Foreskin melanocyte (primary cell): ENCODE measurements at places on chromosomes 16 and 17.

DNA sequence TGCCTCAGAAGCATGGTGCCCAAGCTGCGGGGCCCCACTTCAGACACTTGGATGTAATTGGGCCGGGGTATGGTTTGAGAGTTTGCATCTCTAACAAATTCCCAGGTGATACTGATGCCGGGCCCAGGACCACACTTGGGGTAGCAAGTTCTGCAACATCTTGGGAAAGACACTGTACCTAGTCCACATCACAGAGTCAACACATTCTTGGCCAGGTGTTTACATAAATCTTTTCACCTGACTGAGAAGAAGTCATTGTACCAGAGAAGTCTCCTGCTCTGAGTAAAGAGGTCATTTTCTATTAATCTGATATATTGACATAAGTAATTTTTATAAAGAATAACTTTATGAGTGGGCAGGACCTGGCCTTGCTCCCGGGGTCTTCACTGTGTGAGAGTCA lies 27.5 kb downstream of the GPT2 start:
- DNase-seq = no peak

GRCh38 chr16:88276591-88276990 lies 106.2 kb upstream of the ZNF469 start:
- DNase-seq = no peak

DNA sequence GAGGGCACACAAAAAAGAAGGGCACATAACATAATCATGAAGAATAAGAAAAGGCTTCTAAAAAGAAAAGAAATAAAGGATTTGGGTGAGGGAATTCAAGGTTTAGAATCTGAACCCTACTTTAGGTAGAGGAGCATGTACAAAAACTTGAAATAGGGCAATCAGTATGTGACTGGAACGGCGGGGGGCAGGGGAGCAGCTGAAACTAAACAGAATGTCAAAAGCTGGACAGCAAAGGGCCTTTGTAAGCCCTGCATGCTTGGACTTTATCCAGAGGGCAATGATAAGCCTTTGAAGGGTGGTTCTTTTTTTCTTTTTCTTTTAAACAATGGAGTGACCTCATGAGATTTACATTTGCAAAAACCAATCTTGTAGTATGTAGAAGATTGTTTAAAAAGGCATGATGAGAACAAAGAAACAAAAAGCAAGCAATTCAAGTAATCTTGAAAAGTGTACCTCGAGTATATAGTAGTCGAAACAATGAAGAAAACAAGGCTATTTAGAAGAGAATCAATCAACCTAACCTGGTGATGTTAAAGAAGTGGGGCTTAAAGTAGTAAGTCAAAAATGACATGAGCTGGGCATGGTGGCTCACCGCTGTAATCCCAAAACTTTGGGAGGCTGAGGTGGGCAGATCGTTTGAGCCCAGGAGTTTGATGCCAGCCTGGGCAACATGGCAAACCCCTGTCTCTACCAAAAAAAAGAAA lies 46.7 kb upstream of the ANKFY1 start:
- no peak for DNase-seq

DNA sequence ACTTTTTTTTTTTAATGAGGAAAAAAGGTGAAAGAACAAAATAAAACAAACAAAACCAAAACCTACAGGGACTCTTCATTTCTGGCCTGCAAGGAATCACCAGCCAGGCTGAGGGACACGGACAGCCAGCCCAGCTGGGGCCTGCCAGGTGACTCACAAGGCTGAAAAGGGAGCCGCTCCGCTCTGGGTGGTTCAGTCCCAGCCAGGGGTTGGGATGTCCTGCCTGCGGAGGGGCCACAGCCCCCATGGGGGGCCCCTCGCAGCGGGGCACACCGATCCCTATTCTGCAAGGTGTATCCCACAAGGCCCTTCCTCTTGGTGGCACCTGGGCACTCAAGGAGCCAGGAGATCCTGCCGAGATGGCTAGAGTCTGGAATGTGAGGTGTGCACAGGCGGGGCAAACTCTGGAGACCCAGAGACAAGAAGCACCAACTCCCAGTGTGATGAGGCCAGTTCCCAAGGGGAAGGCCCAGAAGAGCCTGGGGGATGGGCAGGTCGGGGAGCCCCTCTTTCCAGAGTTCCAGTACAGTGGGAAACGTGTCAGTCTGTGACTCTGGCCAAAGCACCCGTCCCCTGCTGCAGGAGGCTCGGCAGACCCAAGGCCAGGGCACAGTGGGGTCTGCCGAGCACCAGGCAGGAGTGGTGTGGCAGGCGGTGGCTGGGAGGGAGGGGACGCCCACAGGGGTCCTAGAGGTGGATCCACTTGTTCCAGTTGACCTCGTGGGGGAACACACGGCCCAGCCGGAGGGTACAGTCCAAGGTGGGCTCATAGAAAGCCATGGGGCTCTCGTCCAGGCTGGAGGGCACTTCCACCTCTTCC lies 58.9 kb downstream of the IL21R start:
- DNase-seq = no peak

DNA sequence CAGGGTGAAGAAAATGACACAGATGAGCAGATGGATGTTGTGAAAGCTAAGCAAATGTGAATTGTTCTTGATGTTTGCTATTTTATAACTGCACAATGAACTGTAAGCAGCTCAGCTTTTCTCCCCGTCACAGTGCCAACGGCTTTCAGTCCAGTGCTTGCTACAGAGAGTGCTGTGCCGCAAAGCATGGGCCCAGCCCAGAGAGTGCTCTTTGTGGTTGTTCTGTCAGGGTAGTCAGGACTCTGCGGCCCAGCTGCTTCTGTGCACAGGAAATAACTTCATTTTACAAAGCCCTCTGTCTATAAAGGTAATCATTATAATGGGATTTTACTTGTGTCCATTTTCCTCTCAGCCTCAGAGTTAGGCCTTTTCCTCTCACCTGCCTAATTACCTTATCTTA lies 39.1 kb downstream of the CDRT15 start:
- DNase-seq = no peak

DNA sequence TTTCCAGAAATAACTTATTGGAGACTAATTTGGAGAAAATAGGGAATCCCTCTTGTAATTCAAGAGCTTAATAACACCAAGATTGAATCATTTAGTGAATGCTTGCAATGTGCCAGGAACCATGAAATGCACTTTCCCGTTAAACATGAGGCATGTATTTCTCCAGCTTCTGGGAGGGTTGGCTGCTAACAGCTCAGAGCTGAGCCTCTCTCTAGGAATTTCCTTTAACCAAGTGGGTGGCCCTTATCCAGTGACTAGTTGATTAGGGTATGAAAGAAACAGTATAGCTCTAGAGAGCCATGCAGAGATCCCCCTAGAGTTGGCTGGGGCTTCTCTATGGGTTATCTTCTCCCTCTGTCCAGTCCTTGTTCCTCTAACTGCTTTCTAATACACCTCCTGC lies 356.4 kb upstream of the GOT2 start:
- no peak for DNase-seq

DNA sequence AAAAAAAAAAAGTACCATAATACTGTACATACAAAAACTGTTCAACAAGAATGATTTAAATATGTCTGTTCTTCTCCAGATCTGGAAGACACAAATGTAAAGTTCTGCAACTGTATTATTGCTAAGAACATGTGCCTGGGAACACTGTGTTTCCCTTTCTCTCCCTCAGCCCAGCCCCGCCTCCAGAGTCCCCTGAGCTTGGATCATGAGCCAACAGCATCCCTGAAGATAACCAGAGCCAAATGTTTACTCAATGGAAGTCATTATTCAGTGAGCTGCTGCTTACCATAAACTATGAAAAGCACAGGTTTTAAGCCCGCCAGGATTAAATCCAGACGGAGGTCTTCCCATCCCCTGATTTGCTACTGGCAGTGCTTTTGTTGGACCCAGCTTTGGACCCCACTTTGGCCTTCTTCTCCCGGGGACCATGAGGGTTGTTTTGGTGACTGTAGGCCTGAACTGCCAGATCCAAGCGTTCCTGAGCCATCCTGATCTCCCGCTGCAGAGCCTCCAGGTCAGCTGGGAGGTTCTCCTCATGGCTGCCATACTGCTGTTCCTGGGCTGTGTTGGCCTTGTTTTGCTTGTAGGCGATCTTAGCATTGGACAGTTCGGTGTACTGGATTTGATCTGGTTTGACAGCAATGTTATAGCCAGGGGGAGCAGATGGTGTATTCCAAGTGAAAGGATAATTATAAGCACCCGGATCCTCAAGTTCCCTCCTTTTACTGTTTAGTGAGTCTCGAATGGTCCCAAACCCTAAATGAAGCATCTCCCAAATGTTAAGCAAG lies 25.6 kb downstream of the GJC1 start:
- peak; percentile 53 for DNase-seq

- DNase-seq = no peak
These were observed 46.6 kb downstream of the MYH10 start for GRCh38 chr17:8583954-8584353.

GRCh38 chr17:78253946-78254672 lies 22.7 kb downstream of the TMEM235 start:
- peak; percentile 59 for DNase-seq

DNA sequence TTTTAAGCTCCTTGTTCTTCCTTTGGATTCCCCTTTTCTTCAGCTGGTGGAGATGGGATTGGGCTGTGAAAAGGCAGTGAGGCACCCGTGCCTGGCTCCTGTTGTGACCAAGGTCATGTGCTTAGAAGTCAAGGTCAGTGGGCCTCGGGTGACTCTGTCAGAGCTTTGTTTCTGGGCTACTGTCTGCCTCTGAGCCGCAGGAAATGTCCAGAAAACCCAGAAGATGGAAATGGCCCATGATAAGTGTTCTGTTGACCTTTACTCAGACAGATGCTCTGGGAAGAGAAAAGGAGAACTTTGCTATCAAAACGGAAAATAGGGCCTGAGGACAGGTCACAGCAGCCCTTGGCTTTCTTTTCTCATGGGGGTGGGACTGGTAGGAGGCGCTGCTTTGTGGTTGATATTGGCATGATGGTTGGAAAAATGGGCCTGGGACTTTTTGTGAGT lies 2.9 kb downstream of the ABCC1 start:
- no peak for DNase-seq

DNA sequence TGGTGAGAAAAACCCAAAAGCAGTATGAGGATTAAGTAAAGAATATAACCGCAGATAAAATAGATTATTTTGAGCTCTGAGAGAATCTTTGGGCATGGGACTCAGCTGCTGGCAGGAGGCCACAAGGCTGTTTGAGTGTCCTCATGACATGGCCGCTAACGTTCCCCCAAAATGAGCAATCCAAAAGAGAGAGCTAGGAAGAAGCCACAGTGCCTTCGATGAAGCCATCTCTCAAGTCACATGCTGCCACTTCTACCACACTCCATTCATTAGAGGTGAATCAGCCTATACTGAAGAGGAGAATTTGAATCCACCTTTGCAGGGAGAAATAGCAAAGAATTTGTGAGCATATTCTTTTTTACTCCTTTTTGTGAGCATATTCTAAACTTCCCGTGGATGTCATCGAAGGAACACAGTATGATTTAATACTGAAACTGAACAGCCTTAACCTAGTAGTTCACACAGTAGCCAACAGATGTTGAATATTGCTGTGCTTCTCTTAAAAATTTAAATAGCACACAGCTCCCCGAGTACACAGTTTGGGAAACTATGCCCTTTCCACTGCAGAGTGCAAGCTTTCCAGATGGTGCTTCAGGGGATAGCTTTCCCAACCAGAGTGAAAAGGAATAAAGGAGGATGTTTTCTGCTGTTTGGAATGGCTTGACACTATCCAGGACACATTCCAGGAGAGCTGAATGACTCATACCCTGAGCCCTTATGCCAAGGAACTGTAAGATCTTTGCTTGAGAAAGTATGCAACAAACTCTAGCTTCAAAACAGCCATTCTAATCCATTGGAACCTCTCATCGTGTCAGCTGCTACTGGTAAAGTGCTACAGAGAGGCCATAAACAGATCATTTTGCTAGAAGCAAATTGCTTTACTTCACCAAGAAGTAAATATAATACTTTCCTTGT lies 33.9 kb downstream of the ANKFY1 start:
- peak; percentile 99 for DNase-seq

- no peak for DNase-seq
These were observed 67.9 kb downstream of the PRMT7 start for GRCh38 chr16:68378436-68379415.

- DNase-seq = no peak
These were observed 145.3 kb downstream of the SPECC1 start for GRCh38 chr17:20154286-20155000.

GRCh38 chr16:74577882-74578366 lies 29.0 kb downstream of the GLG1 start:
- DNase-seq = peak; percentile 14
